ENCODE measurements at places on chromosomes 5 and 9.

GRCh38 chr9:37908698-37909186, 4.8 kb upstream of the SLC25A51 start:
- DNase-seq = peak; percentile 44

- DNase-seq = peak; percentile 72
Observed at GRCh38 chr9:92140074-92140753, 25.0 kb upstream of the SPTLC1 start.

GRCh38 chr9:134661299-134661698, 19.7 kb downstream of the COL5A1 start:
- DNase-seq = no peak

DNA sequence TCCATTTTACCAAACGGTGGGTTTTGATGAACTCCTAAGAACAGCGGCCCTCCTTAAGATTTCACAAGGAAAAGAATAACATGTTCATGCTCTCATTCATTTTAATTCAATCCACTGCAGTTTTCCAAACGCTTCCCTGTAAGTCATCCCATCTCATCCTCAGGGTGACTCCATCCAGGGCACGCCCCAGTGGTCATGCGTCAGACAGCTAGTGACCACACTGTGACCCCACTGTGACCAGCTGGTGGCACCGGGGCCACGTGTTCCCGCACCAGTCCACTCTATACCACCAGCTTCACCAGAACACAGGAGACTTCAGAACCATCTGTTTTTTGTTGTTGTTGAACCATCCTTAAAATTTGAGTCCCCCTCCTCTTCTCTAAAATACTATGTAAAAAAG, 14.3 kb downstream of the ATPSCKMT start:
- no peak for DNase-seq

GRCh38 chr5:159061179-159061796, 38.4 kb downstream of the EBF1 start:
- DNase-seq = no peak

DNA sequence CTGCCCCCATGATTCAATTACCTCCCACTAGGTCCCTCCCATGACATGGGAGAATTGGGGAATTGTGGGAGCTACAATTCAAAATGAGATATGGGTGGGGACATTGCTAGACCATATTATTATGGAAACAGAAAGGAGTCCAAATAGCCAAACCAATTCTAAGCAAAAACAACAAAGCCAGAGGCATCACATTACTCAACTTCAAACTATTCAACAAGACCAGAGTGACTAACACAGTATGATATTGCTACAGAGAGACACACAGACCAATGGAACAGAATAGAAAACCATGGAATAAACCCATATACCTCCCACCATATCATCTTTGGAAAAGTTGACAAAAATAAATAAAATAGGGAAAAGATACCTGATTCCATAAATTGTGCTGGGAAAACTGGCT, 710.5 kb upstream of the CDH9 start:
- DNase-seq = no peak

DNA sequence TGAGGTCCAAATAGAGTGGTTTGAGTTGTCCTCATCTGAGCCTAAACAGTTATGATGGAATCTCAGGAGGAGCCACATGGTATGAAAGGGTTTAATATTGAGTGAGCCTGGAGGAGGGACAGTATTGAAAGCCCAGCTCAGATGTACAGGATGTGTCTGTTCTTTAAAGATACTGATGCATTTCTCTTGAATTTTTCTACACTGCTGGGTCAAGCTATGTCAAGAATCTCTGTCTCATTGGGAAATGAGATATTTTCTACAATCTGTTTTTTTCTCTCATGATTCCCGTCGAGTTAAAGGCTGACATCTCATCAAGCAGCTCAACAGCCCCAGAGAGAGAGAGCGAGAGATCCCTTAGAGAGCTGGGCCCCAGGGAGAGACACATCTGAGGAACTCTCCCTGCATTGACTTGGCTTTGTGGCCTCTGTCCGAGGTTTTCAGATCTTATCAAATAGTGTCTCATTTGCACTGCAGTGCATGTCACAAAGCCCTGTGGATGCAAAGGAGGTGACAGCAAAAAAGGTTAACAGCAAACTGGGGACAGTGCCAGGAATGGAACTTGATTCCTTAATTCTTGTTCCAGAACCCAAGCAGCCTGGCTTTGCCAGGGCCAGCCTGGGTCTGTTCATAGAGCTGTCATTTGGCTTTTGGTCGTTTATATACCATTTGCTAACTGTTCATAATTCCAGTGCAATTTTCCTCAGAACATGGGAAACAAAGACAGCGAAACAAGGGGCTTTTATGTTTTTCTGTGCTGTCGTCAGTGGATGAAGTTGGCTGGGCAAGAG, 19.0 kb upstream of the ACTBL2 start:
- DNase-seq = no peak

DNA sequence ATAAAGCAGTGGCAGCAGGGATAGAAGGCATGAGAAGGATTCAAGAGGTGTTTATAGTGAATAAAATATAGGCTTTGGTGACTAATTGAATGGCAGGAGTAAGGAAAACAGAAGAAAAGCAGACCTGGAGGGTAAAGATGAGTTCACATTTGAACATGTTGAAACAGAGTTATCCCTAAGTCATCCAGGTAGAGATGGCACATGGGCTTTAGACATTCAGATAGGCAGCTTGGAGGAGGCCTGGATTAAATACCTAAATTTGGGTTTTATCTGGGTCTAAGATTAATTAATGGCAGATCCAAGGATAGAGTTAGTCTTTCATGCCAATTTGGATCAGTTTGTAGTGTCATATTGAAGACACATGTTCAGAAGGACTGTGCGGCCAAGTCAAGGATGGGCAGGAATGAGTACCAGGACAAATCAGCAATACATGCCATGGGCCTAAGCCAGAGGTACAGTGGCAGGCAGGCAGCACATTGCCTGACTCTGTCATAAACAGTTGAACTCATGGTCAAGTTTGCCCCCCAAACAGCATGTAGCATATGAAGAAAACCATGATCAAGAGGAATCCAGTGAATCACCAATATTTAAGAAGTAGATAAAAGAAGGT, 115.5 kb upstream of the SLC12A2 start:
- no peak for DNase-seq

DNA sequence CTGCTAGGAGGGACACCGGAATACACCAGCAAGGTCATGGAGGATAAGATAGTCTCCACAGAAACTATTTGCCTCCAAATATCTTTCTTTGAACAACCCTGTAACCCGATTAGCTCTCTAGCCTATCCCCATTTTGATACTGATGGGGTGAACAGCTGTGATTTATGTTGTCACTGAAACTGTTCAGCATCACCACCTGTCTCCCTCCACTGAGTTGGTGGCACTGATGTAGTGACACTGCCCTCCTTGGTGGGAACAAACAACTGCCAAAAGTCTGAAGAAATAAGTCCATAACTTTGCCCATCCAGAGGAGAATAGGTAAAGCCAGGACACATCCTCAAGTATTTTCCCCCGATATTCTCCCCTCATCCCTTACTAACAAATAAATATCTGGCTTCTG, 24.3 kb upstream of the KCNV2 start:
- DNase-seq = no peak

- peak; percentile 79 for DNase-seq
Observed at GRCh38 chr5:180291943-180292831, at the start of gene MAPK9. MAPK9 (minus strand) TSS chr5:180292083; CDS start chr5:180280561, 11,522 bp downstream.

DNA sequence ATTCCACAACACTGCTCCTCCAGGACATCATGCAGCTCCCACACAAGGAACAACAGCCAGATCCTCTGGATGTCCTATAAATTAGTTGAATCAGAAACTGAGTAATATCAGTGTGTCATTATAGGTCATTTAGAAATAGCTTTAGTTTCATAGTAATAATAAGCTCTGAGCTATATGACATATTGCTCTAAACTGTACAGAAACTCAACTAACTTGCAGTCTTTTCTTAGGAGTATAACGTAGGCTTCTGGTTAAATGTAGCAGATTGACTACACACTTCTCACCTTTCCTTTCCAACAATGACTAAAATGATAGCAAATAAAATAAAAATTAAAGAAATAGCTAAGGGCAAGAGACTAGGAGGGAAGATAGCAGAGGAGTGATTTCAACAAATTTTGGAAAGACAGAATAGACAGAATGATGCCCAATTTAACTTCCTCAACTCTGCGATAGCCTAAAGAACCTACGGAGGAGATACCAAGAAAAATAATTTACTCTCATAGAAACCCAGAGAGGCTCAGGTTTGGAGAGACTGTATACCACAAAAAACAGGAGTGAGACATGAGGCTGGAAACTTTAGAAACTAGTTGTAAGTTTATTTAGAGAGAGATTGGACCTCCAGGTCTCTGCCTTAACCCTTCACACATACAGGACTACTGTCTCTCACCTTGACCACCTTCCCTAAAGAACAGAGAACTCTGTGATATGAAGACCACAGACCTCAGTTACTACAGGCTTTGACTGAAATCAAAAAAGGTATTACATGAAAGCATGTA, 193.7 kb downstream of the TSSK1B start:
- DNase-seq = no peak

GRCh38 chr5:15421921-15422412, 78.0 kb upstream of the FBXL7 start:
- no peak for DNase-seq

DNA sequence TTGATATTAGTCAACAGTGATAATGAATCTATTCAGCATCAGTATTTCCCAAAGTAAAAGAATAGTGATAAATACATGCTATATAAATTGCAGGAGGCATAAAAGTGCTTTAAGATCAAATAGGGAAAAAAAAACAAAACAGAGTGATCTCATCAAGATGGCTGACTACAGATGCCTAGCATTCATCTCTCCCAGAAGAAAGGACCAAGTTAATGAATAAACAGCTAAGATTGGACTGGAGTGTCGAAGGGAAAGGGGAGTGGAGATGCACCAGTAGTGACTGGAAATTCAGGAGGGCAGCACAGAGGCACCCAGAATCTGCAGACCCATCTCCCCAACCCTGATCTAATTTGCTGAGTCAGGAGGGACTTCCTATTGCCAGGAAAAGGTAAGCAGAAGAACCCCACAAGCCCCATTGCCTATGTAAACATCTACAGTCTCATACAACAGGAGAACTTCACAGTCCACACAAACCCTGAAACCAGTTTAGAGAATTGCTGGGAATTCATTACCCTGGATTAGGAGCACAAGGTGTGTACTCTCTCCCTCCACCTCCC, 699.4 kb downstream of the PTPRD start:
- no peak for DNase-seq

- peak; percentile 61 for DNase-seq
Observed at GRCh38 chr9:3526997-3527940, 1.5 kb upstream of the RFX3 start.

GRCh38 chr5:178432421-178433272, 157.5 kb downstream of the COL23A1 start:
- DNase-seq = no peak

GRCh38 chr5:37975531-37975930, 135.7 kb upstream of the GDNF start:
- no peak for DNase-seq

DNA sequence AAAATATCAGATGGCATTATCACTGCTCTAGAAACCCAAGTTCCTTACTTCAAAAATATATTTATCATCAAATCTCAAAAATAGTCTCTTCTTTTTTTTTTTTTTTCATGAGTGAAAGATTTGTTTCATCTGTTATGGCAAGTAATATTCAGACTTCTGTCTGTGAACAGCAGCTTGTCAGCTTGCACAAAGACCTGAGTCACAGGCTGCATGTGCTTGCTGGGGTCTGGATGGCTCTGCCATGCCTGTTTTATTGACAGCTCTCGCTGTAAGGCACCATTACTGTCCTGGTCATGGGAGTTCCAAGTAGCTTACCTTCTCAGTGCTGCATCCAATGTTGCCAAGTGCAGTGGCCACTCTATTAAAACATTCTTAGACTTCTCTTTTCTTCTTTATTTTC, 456.4 kb downstream of the GADD45G start:
- DNase-seq = no peak

DNA sequence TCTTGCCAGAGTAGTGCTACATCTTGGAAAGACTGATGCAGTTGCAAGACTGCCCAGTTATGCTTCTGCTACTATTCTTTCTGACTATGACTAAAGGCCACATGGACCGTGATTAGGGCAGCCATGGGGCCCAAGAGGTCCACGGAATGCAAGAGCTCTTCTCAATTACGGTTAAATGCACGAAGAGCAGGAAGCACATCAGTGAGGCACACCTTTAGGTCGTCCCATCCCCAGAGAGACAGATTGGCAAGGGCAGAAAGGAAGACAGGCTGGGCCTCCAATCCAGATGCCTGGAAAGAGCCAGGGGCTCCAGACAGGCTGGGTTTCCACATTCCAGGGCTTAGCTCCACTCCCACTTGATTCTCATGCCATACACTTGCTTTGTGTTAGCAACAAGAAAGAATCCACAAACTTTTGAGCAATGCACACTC, 132.3 kb upstream of the SLIT3 start:
- no peak for DNase-seq

DNA sequence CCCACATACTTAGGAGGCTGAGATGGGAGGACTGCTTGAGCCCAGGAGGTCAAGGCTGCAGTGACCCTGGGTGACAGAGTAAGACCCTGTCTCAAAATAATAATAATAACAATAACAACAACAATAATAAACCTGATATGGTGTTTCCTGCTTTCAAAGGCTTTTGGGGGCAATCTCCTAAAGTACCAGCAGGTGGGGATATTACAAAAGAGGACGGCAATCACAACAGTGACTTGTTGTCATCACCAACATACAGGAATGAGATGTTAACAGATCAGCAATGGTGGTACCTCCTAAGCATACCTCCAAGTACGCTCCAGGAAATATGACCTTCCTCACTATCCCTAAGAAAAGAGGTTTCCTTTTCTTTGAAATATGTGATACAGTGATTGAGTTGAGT, 91.1 kb upstream of the RNF180 start:
- DNase-seq = peak; percentile 43

DNA sequence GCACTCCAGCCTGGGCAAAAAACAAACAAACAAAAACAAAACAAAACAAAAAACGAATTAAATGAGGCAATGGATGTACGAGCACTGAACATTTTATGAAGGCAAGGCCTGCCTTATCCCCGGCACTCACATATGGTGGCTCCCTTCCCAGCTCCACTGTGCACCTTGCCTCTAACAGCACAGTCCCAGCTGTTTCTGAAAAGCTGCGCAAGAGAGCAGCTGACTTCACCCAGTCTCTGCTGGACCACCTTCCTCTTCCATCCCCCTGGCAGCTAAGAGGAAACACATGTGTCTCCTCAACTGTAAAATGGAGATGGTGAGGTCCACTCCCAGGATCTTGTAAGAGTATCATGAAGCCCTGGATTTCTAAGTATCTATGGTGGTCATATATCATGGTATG, 100.7 kb downstream of the KLF4 start:
- DNase-seq = no peak

DNA sequence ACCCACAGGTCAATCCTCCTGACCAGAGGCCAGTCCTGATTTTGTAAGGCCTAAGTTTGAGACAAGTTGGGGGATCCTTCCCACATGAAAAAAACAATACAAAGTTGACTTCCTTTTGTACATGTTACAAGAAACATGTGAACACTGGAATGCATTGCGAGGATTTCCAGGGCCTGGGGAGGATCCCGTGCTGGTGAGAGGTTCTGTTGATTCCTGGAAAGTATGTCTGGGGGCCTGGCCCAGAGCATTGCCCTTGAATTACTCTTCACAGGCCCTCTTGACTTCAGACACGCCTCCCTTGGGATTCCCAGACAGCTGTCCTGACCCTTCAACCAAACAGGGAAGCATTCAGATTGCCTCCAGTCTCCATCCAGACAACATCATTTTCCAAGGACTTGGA, 234.2 kb upstream of the IRX2 start:
- no peak for DNase-seq

GRCh38 chr5:13653709-13654108, 290.8 kb downstream of the DNAH5 start:
- no peak for DNase-seq

GRCh38 chr9:27663526-27663925, 90.2 kb upstream of the C9orf72 start:
- no peak for DNase-seq
